ENCODE measurements at places on chromosomes 3 and 15.

GRCh38 chr15:101288905-101289513 is 6.0 kb downstream of the SNRPA1 start:
- no peak for DNase-seq

- DNase-seq: no peak
These were observed 12.4 kb downstream of the PLA2G4F start for GRCh38 chr15:42143866-42144625.

GRCh38 chr15:49984436-49984835 is 134.6 kb downstream of the ATP8B4 start:
- no peak for DNase-seq

DNA sequence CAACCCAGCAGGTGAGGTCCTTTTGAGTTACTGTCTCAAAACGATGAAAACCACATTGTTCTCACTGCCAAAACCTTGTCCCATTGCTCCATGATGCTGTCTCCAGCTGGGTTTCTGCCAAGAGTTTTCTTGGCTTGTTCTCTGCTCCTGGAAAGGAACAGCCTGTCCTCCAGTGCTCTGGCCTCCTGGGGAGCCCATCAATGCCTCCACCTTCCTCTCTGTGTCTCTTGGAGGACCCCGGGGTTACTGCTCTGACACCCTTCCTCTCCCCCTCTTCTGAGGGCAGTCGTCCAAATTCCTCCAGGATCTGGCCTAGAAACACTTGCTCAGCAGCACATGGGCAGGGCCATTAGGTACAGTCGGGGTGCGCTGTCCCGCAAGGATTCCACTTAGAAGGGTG is 63.9 kb upstream of the RGMA start:
- DNase-seq: peak; percentile 20

DNA sequence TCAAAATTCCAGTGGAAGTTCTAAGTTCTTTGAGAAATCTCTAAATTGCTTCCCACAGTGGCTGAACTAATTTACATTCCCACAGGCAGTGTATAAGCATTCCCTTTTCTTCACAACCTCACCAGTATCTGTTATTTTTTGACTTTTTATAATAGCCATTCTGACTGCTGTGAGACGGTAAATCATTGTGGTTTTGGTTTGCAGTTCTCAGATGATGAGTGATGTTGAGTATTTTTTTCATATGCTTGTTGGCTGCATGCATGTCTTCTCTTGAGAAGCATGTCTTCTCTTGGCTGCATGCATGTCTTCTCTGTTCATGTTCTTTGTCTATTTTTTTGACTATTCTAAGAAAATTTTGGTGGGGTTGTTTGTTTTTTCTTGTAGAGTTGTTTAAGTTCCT is 499.6 kb upstream of the CCDC54 start:
- DNase-seq: no peak

GRCh38 chr15:59862191-59863155 is 141.6 kb upstream of the FOXB1 start:
- DNase-seq: no peak

DNA sequence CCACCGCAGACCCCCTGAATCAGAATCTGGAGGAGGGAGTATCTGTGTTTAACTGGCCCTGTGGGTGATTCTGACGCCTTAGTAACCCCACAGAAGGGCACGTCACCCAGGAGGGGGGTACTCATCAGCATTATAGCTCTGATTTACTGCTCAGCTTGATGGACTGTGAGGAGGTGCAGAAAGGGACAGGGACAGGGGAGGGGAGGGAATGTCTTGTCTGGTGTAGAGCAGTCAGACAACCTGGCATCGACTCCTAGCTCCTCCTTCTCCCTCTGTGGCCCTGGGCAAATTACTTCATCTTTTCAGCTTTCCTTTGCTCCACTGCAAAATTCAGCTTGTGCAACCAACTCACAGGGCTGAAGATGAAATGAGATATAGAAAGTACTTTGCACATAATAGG is 42.3 kb upstream of the GLCE start:
- DNase-seq: no peak

GRCh38 chr15:58179741-58180381 is 41.7 kb downstream of the AQP9 start:
- no peak for DNase-seq

DNA sequence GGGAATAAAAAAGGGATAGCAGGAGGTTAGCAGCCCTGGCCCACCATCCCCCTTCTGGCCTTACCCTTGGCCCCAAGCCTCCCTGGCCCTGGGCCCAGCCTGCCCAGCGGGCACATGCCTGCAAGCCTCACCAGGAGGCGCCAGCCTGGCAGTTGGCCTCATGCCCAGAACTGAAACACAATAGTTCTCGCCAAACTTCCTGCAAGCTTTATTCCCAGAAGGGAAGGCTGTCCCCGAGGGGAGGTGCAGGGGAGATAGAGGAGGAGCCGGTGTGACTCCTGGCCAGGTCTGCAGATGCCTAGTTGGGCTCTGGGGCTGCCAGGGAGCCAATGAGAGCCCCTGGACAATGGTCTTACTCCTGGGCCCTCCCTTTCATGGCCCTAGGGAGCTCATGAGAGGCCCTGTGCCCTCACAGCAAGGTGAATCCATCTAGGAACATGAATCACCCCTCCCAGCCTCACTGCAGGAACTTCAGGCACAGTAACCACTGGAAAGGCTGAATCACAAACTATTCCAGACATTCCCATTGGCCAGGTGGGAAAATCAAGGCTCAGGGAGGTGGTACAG is 4.0 kb downstream of the CCDC33 start:
- DNase-seq: peak; percentile 56

DNA sequence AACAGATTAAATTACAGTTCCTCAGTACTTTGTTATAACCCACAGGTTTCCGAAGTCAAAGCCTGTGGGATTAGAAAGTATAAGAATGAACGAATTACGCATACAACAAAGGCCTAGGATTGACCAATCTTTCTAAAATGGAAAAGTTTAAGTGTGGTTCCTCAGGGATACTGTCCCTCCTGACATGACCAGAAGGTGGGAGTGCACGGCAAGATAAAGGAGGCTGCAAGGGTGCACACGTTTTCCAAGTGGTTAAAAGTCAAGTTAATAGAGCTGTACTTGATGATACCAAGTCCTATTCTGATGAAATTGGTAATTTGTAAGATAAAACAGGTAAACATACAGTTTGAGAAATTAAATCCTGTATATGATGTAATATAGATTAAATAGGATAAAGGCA is 96.2 kb downstream of the ALDH1A2 start:
- DNase-seq: no peak

- no peak for DNase-seq
These were observed 25.2 kb downstream of the GP9 start for GRCh38 chr3:129085818-129086217.

- no peak for DNase-seq
These were observed 41.6 kb downstream of the MRAS start for GRCh38 chr3:138389841-138390581.

DNA sequence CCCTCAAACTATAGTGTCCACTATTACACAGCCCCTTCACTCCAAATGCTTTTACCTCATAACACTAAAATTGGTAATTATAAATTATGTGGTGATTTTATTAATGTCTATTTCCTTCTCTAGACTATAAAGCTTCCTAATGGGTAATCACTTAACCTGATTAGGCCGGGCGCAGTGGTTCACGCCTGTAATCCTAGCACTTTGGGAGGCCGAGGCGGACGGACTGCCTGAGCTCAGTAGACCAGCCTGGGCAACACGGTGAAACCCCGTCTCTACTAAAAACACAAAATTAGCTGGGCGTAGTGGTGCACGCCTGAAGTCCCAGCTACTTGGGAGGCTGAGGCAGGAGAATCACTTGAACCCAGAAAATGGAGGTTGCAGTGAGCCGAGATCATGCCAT is 71.3 kb upstream of the PYGO1 start:
- no peak for DNase-seq

- DNase-seq: no peak
These were observed 95.2 kb upstream of the C3orf80 start for GRCh38 chr3:160130071-160130470.

GRCh38 chr3:50322386-50323091 is at the start of gene HYAL2:
Gene HYAL2, minus strand, starts transcription at chr3:50322745. Its CDS starts 2,256 bp downstream, at chr3:50320489.
- DNase-seq: no peak

- DNase-seq: no peak
These were observed 116.9 kb downstream of the RORA start for GRCh38 chr15:61112231-61112630.

- DNase-seq: no peak
These were observed 701 bp downstream of the SGO1 start for GRCh38 chr3:20185331-20185678.

DNA sequence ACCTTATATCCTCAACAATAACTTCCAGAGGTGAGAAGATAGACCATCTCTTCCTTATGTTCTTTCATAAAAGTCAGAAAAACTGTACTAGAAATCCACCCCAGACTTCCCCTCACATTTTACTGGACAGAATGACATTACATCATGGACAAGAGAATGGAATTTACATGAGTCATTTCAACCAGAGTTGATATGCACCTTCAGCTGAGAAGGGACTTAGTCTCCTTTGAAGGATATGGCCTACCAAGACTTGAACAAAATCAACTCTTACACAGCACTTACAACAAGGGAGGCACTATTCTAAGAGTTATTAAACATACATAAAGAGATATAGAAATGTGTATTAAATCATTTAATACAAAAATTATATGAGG is 380.0 kb upstream of the DPH6 start:
- DNase-seq: no peak

DNA sequence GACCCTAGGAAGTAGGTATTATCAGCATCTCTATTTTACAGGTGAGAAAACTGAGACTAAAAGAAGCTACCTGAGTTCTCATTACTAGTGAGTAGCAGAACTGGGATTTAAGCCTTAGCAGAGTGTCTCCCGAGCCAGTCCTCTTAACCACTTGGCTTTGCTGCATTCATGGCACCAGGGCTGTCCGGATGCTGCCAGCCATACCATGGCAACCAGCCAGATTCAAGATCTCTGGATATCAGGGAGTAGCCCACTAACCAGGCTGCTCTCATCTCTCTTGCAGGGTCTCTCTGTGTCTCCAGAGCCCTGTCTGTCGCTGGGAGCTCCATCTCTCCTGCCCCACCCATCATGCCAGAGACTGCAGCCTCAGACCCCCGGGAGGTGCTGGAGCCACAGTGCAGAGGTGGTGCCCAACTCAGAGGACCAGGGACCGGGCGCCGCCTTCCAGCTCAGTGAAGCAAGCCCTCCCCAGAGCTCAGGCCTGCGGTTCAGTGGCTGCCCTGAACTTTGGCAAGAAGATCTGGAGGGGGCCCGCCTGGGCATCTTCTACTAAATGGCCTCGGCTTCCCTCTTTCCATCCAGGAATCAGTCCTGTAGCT is 1.7 kb downstream of the MESP2 start:
- DNase-seq: no peak

- DNase-seq: no peak
These were observed 344.4 kb downstream of the CADM2 start for GRCh38 chr3:85303156-85303555.

DNA sequence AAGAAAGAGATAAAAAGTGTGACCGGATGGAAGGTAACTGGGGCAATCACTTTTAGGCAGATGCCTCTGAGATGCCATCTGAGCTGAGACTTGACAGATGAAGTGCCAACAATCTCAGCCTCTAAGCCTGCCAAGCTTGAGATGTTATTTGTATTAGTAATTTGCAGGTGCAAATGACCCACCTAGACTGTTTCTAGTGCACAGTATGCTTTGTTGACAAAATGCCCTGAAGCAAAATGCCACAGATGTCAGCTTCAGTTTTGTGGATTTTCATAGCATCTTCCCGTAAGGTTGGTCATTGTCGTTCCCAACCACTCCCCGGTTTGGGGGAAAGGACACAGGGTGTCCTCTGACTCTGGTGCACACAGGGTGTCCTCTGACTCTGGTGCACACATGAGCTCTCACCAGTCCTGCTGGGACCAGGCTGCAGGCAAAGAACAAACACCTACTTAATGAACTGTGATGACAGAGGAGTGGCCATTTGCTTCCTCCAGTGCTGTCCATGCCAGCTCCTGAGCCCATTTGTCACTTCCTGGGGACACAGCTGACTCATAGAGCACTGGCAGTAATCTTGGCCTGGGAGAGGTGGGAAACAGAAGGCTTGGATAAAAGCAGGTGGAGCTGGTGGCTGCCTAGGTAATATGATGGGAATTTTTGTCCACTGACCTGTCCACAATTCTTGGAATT is 16.7 kb upstream of the PPP1R2 start:
- no peak for DNase-seq

DNA sequence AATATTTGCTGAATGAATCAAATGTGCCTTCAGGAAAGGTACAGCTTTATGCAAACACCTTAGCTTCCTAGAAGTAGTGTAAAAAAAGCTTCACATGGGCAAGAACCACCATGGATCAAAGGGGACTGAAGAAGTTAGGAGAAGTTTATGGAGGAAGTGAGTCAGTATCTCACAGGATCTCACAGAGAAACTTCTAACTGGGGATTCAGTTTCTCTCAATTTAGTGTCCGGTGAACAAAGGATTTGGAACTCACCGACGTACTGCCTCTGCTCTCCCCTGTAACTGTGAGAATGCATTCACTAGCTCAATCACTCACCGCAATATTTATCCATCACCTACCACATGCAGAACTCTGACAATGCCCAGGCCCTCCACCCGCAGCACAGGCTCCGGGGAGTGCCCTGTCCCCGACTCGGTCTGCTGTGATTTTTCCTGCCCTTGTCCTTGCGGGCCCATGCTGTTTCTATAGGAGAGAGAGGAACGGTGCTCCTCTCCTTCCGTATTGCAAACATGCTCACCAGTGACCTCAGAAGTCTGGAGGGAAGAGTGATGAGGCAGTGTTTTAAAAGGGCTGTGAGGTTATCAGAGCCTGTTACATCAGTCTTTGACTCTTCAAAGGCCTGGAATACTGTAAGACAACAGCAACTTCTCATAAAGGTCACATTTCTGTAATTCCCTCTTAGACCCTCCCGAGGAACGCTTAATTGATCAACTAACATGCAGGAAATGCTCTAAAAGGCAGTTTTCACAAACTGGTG is 222.5 kb upstream of the ICE2 start:
- no peak for DNase-seq

DNA sequence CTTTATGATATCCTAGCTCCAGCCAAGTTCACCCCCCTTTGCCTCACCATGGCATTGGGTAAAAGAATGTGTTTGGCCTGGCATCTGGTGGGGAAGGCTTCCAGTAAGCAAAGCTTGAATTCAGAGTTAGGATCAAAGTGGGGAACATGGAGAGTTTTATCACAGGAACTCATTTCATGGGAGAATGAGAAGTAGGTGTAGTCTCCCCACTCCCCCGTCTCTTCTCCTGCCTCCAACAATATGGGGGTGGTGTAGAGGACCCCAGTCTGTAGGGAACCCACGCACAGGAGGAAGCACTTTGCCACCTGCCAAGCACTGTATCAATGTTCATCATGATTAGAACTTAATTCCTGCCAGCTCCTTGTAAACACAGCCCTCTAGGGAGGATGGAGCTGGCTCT is 200.5 kb downstream of the UACA start:
- DNase-seq: no peak

GRCh38 chr3:154130540-154130939 is 9.3 kb downstream of the ARHGEF26 start:
- no peak for DNase-seq

DNA sequence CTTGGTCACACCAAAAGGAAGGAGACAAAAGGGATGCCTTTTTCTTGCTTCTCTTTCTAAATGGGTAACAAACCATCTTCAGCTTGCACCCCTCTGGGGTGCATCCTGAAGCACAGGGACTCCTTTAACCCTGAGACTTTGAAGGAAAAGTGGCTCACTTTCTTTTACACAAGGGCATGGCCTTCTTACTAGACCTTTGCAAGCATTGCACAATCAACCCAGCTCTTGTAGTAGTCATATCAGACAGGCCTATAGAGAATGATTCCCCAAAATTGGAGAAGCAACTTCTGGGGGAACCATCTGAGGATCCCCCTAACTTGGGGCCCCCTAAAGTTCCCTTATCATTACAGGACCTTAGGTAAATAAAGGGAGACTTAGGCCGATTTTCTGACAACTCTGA is 56.1 kb upstream of the GK5 start:
- DNase-seq: no peak

Data from hippocampal formation (tissue), 2 donors.